NCI-H1092 treated with DMSO at 0.1 percent for 48 hours (cell line): ENCODE measurements at places on chromosomes 16 and 17.

GRCh38 chr17:72846399-72846798, 246.1 kb downstream of the SLC39A11 start:
- no peak for DNase-seq

DNA sequence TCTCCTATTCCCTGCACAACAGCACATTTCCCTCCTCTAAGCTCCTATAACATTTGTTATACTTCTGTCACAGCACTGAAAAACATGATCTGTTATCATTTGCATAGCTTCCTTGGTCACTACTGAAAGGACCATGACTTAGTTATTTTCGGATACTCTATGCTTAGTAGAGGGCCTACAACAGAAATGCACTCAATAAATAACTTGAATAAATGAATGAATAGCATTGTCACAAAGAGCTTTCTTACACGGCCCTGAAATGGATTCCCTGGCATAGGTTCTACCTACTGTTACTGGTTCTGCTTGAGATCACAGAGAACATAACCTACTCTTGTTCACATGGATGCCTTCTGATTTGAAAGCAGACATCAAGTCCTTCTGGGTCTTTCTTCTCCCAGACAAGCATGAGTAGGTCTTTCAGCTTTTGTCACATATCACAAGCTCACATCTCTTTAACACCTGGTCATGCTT, 41.6 kb downstream of the MYO1D start:
- no peak for DNase-seq

DNA sequence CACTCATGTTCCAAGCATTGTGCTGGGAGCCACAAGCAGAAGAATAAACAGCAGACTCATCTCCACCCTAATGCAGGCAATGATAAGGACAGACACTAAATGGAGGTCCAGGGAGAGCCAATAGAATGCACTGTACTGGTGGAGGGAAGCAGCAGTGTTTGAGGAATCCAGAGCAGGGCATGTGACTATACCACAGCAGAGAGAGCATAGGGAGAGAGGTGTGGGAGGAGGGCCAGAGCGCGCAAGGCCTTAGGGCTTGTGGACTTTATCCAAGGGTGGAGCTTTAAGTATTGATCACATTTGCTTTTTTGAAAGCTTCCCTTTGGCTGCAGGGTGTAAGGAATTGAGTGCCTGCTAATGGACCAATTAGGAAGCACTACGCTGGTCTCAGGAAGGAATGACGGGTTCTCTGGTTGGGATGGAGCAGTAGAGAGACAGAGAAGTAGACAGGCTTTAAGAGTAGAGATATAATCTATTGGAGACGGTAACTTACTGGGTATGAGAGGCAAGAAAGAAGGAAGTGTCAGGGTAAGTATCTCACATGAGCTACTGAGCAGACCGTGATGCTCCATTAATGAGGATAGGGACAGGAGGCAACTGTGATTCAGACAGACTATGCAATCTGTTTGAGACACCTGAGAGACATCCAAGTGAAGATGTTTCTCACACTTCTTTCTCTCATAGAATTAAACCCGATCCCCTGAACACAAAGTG, 82.2 kb downstream of the MYO1D start:
- no peak for DNase-seq

- DNase-seq: no peak
These were observed 35.9 kb upstream of the KIFC3 start for GRCh38 chr16:57838161-57838560.

DNA sequence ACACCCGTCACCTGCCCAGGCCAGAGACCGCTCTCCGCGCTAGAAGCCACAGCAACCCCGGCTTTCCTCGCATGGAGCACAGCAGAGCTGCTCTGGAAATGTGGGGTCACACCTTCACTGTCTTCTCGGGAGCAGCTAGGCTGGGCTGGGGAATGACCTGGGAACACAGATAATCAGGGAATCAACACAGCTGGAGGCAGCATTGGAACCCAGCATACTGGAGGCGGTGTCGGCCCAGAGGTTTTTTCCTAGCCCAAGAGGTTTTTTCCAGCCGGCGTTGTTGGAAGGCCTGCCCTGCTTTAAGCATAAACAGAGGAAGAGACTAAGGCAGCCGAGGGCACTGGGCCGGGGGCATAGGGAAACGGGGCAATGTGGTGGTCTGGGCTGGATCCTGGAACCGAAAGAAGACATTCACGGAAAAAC, 791 bp upstream of the PLD6 start:
- peak; percentile 36 for DNase-seq

DNA sequence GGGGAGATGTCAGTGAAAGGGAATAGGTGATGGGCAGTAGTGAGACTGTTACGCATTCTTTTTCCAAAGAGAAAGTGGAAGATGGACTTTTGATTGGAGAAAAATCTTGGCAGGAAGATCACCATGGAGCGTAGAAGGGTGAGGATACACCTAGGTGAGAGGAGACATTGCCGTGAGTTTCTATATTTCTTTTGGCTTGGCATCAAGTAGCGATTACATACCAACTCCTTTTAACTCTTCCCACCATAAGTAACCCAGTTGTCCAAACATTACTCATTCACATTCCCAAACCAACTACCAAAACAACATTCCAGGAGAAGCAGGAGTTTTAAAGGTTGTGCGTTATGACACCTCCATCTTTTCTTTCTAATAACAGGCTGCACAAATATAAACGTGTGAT, 10.7 kb upstream of the KRT28 start:
- no peak for DNase-seq
